Islet precursor cell (in vitro differentiated cells): ENCODE measurements at places on chromosomes 4 and X.

DNA sequence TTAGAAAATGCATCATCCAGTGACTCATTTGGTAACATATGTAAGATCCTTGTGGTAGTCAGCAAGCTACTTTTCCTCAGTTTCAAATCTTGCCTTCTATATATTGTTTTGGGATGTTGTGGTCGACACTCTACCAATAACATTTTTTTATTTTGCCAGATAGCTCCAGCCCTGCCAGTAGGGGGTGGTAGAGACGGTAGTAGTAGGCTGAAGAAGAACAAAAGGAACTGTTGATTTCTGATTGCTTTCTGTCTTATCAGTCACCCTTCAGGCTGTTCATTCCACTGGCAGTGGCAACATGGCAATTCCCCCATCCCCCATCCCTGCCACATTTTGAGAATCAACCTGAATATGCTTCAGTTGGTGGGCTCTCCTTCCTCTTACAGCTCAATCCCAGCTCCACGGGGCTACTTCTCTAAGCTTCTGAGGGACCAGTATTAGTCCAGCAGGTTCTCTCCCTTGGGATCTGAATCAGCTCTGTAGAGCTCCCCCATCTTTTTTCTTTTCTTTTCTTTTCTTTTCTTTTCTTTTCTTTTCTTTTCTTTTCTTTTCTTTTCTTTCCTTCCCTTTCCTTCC, 171.5 kb upstream of the VEGFC start:
- no peak for DNase-seq

- no peak for DNase-seq
These were observed 162.1 kb upstream of the EMCN start for GRCh38 chr4:100679926-100680325.

- DNase-seq, result no peak
These were observed 23.4 kb upstream of the G3BP2 start for GRCh38 chr4:75696581-75696980.

DNA sequence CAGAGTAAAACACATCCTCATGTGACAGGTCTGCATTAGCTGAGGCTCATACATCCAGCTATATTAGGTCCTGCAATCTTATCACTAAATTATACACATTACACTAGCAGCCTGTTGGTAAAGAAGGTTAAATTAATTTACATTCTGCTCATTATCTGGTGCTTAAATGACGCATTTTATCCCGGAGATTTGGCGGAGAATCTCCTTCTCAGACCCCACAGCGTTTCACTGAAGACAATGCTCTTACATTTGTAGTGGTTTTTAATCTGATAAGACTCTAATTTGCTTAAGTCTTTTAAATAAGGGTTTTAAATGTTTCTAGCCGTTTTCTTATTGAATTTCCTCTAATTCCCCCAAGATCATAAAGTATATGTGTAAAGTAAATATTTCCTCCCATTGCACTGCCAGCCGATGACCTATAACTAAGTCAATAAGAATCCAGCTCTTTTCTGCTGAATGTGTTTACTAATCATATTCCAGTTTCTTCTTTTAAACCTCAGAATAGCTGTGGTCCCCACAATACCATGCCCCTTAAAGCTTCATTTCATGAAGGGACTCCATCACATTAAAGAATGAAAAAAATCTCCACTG, 2.1 kb upstream of the PITX2 start:
- DNase-seq, result no peak

GRCh38 chr4:188408244-188409030, 269.2 kb downstream of the TRIML1 start:
- DNase-seq, result no peak

DNA sequence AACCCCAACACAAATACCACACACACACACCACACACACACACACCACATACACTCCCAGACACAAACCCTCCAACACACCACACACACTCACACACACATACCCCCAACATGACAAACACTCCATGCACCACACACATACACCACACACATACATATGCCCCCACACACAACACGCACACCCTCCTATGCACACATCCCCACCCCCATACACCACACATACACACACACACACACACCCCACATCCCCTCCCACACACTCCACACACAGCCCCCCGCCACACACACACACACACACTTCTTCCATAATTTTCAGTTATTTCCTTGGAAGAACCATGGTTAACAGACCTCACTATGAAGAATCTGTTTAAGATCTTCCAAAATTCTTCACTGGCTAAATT, 173.5 kb upstream of the KCNIP4 start:
- no peak for DNase-seq

- no peak for DNase-seq
These were observed 112.8 kb upstream of the H2AZ1 start for GRCh38 chr4:100062921-100063320.

- DNase-seq, result no peak
These were observed 18.7 kb downstream of the KDM6A start for GRCh38 chrX:44891642-44892041.

DNA sequence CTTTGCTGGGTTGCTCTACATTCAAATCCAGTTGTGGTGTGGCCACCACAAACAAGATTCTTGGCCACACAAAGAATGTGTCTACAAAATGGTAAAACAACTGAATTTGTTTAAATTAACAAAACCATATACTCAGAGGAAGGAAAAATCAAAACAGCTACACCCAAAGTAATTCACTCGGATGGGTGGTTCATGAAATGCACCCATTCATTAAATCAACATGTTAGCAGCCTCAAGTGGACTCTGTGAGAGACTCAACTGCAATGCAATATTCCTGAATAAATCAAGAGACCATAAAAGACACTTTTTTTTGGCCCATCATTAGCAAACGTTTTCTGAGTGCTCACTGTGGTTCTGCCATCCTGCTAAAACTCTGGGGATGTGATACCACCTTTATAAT, 11.2 kb upstream of the AMELX start:
- DNase-seq, result no peak

GRCh38 chr4:155618183-155618838, 48.3 kb upstream of the GUCY1A1 start:
- no peak for DNase-seq

DNA sequence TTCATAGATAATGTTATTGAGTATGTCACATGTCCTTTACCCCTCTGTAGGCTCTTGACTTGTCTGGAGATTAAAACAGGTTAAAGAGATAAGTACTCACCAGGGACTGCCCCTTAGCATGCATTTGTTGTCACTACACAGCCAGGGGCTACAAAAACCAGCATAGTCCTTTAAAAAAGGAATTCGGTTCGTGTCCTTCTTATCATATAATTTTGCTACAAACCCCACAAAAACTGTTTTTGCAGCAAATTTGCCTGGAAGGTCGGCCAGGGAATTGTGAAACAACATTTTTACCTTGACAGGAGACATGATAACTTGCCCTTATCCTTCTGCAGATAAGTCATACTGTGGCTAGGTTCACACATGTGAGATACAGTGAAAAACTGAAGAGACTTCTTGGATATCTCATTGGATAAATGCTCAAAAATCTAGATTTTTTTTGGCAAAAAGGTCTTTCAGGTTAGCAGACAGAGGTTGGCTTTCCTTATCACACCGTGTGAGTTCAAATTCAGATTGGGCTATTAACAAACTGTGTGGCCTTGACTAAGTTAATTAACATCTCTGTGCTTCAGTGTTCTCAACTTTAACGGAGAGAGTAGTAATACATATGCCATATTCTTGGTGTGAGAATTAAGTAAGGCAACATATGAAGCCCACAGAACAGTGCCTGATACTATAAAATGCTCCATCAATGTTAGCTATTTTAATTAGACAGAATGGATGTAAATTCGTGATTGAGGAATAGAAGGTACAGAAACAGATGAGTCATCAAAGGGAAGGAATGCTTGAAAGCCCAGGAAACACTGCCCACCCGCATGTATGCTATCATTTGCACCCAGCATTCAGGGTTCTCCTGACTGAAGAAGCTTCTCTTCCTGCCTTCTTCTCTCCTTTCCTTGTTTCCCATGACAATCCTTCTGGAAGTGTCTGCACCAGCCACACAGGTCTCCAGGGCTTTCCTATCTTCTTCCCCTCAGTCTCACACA, 30.0 kb downstream of the FAM9C start:
- no peak for DNase-seq

GRCh38 chr4:52366621-52367020, 292.5 kb downstream of the USP46 start:
- no peak for DNase-seq

GRCh38 chr4:55993994-55994663, 45.4 kb downstream of the CEP135 start:
- DNase-seq, result no peak

DNA sequence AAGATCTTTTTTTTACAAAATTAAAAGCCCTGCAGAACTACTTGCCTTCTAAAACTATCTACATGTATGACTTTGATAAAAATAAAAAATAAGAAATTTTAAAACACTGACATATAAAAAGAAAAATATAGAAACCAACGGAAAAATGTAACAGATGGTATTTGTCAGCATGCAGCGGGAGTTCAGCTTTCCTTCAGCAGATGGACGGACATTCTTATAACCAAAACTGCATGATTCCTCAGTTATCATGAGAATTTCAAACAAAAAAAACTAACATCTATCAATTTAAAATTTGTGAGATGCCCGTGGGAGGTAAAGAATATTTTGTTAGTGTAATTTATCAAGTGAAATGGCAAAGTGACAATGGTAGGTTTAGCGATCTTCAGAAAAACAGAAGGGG, 23.2 kb downstream of the RWDD4 start:
- DNase-seq, result no peak

- DNase-seq, result no peak
These were observed 27.6 kb downstream of the CYLC1 start for GRCh38 chrX:83888585-83888984.

DNA sequence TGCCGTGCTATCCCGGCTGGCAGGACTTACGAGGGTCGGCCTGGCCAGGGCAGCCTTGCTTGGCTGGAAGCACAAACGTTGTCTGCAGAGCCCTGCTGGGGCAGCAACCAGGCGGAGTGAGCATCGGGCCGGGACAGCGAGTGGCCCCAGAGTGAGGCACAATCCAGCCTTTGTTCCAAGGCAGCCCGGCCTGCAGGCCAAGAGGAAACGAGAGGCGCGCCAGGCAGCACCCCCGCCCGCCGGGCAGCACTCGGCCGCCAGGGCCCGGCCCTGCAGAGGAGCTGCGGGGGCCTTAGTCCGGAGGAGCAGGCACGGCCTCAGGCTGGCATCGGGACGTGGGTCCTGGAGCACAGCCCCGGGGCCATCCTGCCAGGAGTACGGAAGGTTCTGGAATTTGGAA, 24.1 kb downstream of the FGFRL1 start:
- DNase-seq, result no peak

DNA sequence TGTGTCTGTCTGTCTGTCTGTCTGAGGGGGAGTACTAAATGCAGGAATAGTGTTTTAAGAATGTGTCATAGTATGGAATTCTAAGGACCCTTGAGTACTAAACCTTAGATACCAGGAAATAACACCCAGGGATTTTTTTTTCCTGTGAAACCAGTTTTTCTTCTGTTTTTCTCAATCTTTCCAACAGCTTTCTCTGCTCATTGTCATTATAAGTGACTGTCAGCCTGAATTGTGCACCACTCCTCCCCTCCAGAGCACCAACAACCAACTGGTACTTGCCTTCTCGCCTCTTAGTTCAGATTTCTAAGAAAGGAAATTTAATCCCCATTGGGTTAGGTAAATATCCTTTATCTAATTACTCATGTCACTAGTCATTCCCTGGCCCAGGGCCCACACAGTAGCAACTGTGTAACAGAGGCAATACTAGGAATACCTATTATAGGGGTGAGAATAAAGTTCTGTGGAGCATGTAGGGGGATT, 320.6 kb downstream of the ADGRL3 start:
- DNase-seq, result no peak

GRCh38 chrX:131046596-131046995, 11.6 kb upstream of the ARHGAP36 start:
- no peak for DNase-seq

DNA sequence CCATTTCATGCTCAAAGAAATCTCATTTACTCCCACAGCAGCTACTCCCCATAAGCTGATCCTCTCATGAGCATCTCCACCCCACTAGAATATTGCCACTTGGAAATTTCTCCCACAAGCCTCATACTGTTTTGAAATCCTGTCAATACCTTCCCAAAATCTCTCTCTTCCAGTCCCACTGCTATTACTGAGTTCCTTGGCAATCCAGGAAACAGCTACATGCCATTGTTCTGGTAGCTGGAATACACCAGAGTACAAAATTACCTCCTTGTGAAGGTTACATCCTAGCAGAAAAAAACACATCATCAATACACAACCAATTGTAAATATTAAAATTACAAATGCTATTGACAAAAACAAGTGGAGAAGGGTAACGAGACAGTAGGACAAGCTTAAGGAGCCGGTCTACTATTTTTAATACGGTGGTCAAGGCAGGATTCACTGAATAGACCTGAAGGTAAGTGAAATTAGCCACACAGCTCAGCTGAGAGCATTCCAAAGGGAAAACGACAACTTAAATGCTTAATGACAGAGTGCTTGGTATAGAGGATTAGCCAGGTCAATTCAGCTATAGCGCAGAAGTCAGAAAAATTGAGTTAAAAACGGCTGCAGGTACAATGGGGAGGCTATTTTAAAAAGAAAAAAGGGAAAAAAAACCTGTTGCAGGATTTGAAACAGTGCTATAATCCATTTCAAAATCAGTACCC, 6.4 kb downstream of the RPL9 start:
- DNase-seq, result no peak

GRCh38 chrX:3271834-3272186, 74.6 kb downstream of the MXRA5 start:
- peak; percentile 53 for DNase-seq

- DNase-seq, result no peak
These were observed 250.0 kb upstream of the SLC7A11 start for GRCh38 chr4:138492176-138492575.

GRCh38 chr4:76977736-76978350, 28.3 kb downstream of the SEPTIN11 start:
- no peak for DNase-seq

DNA sequence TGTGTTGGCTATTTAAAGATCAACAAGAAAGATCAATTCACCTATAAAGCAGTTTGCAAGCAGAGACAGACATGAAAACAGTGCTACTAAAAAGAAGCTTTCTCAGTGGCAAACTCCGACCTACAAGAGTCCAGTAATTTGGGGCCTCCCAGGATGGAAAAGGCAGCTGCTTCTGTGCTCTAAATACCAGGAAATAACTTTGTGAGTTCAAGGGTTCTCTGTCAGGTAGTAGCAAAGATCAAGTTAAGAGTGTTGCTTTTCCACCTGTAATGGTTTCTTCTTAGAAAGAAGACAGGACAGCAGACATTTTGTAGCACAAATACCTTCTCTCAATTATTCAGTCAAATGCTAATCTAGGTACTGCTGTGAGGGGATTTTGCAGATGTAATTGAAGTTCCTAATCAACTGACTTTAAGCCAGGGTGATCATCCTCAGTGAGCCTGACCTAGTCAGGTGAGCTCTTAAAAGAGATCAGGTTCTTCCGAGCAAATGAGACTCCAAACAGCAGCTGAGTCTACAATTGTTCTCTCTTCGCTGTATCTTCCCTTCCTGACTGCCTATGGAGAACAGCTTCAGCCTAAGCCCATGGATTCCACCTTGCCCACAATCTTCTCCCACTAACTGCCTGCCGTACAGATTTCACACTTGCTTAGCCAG, 13.5 kb downstream of the ANKRD17 start:
- DNase-seq, result no peak

- DNase-seq, result no peak
These were observed 291 bp upstream of the NBDY start for GRCh38 chrX:56728752-56729151.
